ENCODE measurements at places on chromosomes 6 and 20.

DNA sequence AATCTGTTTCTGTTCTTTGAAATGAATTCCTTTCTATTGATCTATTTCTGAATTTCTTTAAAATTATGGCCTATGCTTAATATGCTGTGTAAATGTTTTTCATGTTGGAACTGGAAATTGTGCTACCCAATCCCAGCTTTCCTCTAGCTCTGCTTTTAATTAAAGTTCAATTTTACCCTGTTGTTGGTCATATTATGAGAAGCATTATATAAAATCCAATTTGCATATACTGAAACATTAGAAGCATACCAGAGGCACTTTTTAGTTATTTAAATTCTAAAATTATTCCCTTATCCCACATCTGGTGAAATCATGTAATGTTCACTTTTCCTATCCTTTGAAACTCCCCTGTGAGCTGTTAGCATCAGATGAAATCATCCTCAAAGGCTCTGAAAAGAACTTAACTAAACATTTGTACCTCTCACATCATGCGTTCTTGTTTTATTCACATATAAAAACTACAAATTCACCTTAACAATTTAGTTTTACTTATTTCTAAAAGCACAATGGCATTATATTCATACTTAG is 160.6 kb upstream of the COL21A1 start:
- no peak for DNase-seq

DNA sequence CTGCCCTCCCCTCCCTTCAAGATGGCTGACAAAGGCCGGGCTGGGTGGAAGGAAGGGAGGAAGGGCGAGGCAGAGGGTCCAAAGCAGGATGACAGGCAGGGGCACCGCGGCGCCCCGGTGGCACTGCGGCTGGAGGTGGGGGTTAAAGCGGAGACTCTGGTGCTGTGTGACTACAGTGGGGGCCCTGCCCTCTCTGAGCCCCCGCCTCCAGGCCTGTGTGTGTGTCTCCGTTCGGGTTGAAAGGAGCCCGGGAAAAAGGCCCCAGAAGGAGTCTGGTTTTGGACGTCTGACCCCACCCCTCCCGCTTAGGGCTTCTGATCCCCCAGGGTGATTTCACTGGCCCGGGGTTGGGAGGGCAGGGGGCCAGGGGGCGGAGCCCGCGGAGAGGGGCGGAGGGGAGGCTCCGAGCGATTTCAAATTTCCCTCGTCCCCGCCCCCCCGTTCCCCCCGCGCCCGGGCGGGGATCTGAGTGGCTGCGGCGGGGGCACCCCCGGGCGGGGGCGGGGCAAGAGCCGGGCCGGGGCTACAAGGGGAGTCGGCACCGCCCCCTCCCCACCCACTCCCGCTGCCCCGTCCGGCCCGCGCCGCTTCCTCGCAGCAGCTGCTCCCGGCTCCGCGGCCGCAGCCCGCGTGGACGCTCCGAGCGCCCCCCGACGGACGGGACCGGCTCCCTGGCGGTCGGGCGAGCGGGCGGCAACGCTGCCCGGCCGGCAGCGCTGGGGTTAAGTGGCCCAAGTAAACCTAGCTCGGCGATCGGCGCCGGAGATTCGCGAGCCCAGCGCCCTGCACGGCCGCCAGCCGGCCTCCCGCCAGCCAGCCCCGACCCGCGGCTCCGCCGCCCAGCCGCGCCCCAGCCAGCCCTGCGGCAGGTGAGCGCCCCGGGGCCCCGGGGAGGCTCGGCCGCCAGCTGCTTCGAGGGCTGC is at the start of gene DNMT3B:
TSS of gene DNMT3B (plus strand) at position 555 of the 923 bp plus-strand sequence. CDS start 17,939 bp downstream, outside the sequence.
- DNase-seq = peak; percentile 72

- no peak for DNase-seq
Measured at GRCh38 chr20:430091-430999, 22.2 kb downstream of the RBCK1 start.

GRCh38 chr6:15713325-15713724 is 50.5 kb upstream of the DTNBP1 start:
- DNase-seq = no peak

DNA sequence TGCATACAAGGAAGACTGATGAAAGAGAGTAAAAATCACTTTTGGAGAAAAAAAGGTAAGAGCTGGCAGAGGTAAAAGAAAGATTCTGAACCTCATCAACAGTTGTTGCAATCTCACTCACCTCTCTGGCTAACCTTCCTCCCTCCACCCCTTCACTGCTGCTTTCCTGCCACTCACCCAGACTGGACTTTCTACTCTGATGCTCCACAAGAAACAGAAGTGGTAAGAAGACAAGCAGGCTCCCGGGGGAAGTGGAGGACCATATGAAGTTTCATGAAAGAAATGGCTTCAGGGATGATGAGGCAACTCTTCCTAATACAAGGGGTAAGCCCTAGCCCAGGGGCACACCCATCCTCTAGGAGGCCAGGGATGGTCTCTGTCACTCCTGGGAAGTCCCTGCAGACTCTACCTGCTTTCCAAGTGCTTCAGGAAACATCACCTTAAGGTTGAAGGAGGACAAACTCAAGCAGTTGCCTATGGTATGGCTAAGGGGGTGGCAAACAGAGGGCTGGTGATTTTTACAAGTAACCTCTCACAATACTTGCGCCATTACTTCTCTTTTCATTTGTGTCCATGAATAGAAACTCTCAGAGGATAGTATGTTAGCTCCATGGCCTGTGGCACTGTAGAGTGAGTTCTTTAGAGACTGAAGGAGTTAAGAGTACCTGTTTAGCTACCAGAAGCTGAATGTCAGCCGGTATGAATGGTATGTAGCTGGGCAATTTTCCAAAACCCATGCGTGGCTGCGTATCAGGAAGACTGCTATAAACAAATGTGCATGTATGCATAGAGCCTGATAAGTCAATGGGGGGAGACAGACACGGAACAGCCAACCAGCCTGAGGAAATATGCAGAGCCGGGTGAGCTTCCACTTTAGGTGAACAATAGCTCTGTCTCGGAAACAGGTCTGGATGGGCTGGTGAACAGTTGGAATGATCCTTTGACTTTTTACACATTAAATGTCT is 112.0 kb downstream of the BACH2 start:
- DNase-seq = no peak

GRCh38 chr6:13538084-13538483 is 36.3 kb upstream of the SIRT5 start:
- DNase-seq = no peak

DNA sequence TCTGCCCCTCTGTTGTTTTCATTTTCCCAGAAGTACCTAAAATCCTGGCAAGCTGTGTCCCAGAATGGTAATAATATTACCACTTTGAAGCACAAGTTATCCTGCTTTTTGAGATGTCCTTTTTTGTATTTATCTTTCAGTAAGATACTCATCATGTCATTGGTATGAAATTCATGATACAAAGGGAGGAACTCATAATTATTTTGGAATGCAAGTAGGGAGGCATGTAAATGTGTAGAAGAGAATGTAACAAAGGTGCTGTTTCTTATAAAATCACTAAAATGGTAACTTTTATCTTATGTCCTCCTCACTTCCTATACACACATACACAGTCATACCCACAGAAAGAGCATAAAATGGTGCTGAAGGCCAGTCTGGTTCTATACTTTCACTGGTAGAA is 109.9 kb downstream of the CD2AP start:
- DNase-seq = no peak

DNA sequence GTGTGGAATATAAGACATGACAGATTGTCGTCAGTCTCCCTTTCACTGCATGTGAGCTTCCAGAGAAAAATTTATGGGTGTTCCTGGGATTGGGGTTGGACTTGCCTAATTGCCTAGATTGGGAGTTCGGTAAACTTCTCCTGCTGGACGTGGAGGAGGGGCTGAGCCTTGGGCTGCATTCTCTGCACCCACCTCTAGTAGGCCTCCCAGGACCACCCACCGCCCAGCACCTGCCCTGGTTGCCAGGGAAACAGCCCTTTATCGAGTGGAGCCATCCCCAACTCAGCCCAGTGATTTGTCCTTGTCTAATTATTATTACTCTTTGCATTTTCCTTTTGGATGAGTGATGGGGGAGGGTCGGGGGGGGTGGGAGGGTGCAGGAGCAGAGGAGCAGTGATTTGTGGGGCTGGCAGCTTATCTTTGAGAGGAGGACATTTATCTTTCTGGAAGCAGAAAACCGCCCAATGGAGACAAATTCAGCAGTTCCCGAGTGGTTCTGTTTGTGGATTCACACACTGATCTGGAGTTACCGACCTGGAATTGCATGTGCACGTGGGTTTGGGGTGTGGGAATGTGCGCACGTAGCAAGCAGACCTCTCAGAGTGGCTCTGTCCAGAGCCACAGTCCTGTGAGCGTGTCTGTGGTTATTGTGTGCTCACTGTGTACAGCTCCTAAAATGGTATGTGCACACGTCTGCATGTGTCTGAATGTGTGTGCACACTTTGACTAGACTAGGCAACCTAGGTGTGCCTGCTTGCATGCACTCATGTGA is 104.5 kb downstream of the DHX35 start:
- DNase-seq = no peak

DNA sequence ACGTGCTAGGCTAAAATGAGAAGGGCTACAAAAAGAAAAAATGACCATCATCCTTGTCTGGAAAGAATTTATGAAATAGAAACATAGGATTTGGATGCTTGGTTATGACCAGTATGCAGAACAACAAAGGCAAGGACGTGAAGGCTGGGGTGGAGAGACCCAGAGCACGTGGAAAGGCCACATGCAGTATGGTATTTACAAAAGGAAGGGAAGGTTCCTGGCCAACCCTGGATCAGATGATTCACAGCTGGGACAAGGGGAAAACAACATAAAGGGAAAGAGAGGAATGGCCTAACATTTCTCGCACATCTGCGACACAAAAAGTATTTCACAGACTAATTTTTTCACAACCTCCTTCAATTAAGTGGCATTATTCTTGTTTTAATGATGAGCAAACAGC is 8.2 kb downstream of the STX7 start:
- no peak for DNase-seq

- DNase-seq = no peak
Measured at GRCh38 chr6:11495565-11496145, 41.9 kb upstream of the TMEM170B start.

DNA sequence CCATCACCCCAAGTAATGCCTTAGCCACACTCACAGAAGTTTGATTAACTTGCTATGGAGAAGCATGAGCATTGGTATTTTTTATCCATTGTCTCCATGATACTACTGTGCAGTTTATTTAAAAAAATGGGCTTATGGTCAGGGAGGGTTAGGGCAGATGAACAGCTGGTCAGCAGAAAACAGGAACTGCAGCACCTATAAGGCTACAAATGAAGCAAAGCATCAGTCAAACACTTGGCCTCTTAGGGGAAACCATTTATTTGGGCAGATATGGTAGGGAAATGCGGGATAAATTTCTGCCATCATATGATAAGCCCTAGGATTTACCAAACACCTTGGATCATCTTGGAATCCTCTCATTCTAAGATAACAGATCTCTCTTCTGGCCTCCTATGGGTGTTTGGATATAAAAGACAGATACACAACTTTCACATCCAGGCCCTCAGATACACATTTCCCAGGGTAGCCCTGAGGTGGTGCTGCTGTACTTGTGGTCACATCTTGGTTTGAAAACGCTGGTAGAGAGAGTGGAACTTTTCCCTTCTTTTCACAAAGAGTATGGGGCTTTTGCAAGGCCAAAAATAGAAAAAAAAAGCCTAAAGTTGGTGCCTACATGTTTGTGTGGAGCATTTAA is 42.8 kb upstream of the AHI1 start:
- no peak for DNase-seq

DNA sequence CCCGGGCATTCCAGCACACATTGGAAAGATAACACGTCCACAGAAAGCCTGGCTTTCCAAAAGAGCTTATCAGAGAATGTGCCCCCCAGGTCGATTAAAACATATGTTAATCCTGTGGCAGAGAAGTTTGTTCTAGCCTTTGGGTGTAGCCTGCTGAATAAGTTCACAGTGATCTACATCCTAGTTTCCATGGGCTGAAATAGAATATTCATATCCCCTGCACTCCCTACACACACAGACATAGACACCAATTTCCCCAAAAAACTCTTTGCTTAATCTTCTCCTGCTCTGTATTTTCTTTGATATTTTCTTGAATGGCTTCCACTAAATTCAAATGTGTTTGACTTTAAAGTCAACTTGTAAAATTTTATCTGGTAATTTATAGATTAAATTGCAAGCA is 1.6 kb downstream of the LPA start:
- no peak for DNase-seq

- DNase-seq = no peak
Measured at GRCh38 chr20:36170542-36171215, 16.1 kb downstream of the EPB41L1 start.

- no peak for DNase-seq
Measured at GRCh38 chr20:57480444-57481160, 44.3 kb downstream of the CTCFL start.

- DNase-seq = no peak
Measured at GRCh38 chr6:170165471-170166117, 125.3 kb downstream of the DLL1 start.

DNA sequence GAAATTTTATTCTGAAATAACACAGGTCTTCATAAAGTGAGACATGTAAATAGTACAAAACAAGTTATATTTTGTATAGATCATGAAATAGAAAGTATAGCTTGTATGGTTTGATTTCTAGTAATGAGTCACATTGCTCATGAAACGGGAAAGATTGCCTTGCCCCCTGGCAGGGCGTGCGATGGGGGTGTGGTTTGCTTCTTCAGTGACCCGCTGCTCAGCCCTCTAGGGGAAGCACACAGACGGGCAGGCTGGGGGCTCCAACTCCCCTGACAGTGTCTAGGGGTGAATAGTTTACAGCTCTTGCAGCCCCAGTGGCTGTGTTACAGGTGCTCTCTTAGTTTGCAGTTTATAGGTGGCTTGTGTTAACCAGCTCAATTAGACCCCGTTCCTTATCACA is 170.5 kb upstream of the RGS17 start:
- no peak for DNase-seq

DNA sequence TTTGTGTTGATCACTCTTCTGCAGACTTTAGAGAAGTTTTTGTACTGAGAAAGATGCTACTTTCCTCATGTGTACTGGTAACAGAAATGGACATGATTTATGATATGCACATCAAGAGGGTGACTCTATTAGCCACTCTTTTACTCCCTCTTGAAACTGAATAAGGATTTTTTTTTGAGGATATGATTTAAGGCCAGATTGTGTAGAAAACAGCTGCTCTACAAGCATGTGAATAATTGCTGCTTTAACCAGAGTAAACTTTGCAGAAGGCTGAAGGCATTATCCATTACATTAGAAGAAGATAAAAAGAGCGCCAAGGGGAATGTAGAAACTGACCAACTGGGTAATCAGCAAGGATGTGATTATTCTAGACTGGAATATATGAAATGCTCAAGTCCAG is 276.2 kb upstream of the MAP3K7 start:
- no peak for DNase-seq

DNA sequence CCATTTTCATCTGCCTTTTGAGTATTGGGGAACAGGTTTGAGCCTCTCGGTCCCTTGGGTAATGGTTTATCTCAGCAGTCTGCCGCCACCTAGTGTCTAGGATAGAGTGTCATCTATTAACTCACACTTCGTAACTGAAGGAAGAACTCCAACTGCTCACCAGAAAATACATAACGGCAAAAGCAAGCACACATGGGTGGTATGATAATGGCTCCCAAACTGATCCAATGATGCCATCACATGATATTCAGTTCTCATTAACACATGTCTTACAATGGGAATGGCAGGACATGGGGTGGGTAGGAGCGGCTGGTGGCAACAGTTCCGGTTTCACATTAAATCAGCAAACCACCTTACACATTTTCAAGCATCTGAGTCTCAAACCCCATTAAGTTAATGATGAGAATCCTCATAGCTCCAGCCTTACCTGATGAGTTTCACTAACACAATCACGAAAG is 110.7 kb upstream of the PHACTR1 start:
- peak; percentile 12 for DNase-seq

GRCh38 chr20:59387891-59388290 is 87.5 kb downstream of the EDN3 start:
- DNase-seq = no peak

- no peak for DNase-seq
Measured at GRCh38 chr6:91298543-91299145, 711.8 kb upstream of the MAP3K7 start.
